GM20000 (cell line): ENCODE measurements at places on chromosomes 4 and X.

- DNase-seq, result peak; percentile 6
Measured at GRCh38 chr4:170698334-170698733, 608.6 kb upstream of the AADAT start.

GRCh38 chr4:145960012-145960411, 21.4 kb upstream of the ZNF827 start:
- no peak for DNase-seq

DNA sequence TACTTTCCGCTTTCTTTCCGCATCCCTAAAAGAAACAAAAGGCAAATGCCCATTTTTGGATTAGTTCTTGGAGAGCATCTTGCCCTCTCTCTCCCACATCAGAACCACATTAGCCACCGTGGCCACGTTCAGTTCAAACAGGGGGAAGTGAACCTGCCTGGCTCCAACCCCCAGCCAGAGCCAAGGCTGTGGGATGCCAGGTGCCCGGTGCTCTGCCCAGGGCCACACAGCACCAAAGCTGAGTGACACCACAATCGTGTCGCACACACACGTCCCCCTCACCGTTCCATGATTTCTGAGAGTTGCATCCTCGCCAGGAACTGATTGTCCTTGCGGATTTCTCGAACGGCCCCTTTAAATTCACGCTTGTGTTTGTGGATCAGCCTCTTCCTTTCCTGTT, 24.3 kb downstream of the NOP14 start:
- DNase-seq, result no peak

DNA sequence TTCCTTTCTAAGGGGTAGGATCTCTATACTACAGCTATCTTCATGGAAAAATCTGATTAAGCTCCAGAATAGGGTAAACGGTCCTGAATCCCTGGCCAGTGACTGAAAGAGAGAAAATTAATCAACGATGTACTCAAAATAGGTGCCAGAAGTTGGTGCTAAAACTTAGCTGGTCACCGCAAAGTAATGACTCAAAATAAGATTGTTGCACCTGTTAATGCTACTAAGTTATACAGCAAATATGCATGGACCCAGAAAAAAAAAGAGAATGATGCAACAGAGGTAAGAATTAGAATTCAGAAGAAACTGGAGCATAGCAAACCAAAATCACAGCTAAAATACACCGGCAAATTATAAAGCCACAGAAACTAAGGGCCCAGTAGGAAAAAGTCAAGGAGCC, 239.7 kb upstream of the FAM241A start:
- DNase-seq, result no peak

- DNase-seq, result no peak
Measured at GRCh38 chrX:11257711-11258110, 35.5 kb upstream of the AMELX start.

DNA sequence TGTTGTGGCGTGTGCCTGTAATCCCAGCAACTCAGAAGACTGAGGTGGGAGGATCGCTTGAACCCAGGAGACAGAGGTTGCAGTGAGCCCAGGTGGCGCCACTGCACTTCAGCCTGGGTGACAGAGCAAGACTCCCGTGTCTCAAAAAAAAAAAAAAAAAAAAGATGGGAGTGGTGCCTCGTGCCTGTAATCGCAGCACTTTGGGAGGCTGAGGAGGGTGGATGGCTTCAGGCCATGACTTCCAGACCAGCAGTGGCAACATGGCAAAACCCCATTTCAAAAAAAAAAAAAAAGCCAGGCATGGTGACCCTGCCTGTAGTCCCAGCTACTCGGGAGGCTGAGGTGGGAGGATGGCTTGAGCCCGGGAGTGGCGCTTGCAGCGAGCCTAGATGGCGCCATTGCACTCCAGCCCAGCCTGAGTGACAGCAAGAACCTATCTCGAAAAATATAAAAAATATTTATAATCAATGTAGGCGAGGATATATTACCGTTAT, 27.0 kb downstream of the EIF2S3 start:
- DNase-seq, result no peak

DNA sequence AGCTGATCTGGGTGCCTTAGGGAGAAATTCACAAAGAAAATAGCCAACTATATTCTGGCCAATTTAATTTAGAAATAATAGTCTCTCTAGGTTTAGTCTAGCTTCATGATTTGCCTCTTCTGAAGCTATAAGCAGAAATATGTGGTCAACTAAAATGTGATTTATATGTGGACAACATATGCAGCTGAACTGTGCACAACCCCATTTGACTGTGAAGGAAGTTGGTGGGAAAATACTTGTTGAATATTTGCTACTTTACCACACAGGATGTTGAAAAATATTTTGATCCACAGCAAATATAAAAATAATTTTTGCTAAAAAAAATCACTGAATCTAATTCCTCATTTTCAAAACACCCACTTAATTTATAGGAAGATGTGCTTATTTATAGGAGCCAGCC, 15.7 kb upstream of the RNF128 start:
- no peak for DNase-seq
